ENCODE measurements at places on chromosomes 7 and 10.
A peak's percentile ranks its signal among the peaks of the same experiment; 100 is the strongest.

DNA sequence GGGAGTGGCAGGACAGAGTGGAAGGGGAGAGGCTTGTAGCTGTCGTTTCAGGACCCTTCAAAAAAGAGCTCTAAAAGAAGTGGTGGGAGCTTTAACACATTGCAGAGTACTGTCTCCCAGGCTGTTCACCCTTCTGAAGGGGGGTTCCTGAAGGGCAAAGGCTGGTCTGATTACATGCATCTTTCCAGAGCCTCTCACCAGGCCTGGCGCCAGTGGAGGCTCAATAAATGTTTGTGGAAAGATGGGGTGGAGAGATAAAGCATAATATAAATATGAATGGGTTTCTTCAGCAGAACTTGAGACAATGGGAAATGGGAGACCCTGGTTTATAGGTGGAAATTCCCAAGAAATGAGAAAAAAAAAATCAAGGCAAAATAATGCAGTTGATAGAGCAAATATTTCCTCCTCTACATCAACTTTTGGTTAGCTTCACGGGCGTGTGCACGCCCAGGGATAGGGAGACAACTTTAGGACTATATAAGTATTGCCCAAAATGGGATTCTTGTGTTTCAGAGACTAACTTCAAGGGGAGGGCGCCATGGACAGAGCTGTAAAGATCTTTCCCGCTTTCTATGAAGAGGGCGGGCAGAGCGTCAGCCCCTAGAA, 613 bp upstream of the BUB3 start:
- no peak for DNase-seq

DNA sequence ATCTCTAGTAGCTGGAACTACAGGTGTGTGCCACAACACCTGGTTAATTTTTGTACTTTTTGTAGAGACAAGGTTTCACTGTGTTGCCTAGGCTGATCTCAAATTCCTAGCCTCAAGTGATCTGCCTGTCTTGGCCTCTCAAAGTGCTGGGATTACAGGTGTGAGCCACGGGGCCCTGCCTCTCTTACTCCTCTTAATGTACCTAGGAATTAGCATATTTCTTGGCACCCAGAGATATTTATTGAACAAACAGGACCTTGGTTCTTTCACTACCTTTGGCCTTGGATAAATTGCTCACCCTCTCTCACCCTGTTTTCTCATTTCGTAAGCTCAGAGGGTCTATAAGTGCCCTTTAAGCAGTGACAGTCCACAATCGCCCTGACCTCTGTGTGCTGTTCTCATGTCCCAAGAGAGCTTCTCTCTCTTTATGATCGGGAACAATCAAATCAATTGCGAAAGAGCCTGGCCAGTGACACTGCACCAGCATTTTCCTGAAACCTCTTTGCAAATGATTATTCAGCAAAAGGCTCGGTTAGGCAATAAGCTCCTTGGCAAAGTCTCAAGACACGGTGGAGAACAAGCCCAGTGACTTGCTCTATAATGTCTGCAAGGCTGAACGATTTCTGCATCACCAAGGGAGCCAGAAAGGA, 117.7 kb downstream of the APBB1IP start:
- peak; percentile 75 for DNase-seq

DNA sequence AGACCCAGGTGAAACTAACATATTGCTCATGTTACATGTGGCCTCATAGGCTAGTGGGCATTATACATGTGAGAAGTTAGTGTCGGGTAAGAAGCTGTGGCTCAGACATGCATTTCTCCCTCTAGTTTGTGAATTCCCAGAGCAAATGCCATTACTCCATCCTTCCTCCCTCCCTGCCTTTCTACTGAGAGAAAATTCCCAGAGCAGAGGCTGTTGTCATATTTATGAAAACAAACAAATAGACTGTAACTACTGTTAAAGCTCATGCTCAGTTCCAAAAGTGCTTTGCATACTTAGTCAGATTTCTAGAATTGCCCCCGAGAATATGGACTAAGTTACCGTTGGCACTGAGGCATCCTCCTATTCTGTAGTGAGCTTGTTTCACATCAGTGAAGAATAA, 29.0 kb downstream of the ZNRF2 start:
- no peak for DNase-seq

GRCh38 chr10:11018855-11019631, 1.4 kb downstream of the CELF2 start:
- DNase-seq = no peak

GRCh38 chr10:29392376-29393021, 103.6 kb downstream of the LYZL1 start:
- peak; percentile 74 for DNase-seq

- DNase-seq = peak; percentile 64
Observed at GRCh38 chr7:123929107-123929506, 4.1 kb downstream of the SPAM1 start.

GRCh38 chr10:78407009-78407711, 373.5 kb downstream of the RPS24 start:
- peak; percentile 93 for DNase-seq

DNA sequence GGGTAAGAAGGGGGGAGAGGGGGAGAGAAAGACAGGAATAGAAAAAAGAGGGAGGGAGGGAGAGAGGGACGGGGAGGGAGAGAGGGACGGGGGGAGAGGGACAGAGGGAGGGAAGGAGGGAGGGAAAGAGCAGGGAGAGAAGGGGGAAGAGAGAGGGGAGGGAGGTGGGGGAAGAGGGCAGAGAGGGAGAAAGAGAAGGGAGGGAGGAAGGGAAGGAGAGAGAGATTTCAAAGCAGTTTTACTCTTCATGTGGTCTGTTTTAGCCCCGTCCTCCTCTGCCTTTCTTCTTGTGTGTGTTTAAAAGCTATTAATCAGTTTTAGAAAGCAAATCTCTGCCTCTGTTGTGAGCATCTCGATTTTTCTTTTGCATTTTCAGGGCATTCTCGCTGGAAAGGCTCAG, 237.0 kb downstream of the WDR37 start:
- DNase-seq = no peak
